ENCODE measurements at places on chromosomes 16 and 17.

DNA sequence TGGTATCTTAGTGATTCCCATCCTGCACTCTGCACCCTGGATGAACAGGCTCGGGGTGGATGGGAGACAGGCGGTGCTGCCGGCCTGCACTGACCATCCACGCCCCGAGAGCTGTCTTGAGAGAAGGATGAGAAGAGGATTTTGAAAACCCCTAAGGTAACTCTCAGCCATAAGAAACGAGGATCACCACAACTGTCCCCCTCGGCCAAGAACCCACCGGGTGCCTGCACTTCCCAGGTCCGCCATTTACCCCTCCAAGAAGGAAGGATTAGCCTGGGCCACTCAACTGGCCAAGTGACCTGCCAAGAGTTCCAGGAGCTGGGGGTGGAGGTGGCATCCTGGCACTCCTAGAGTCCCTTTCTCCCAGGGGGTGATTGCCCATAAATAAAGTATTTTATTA, 302.4 kb upstream of the TNRC6C start:
- DNase-seq = no peak

GRCh38 chr16:4032768-4033167, 83.5 kb downstream of the ADCY9 start:
- DNase-seq = peak; percentile 19

- no peak for DNase-seq
These were observed 205.2 kb downstream of the RAB11FIP4 start for GRCh38 chr17:31596382-31597323.

- peak; percentile 63 for DNase-seq
These were observed 547 bp downstream of the PLCD3 start for GRCh38 chr17:45131616-45132319.

DNA sequence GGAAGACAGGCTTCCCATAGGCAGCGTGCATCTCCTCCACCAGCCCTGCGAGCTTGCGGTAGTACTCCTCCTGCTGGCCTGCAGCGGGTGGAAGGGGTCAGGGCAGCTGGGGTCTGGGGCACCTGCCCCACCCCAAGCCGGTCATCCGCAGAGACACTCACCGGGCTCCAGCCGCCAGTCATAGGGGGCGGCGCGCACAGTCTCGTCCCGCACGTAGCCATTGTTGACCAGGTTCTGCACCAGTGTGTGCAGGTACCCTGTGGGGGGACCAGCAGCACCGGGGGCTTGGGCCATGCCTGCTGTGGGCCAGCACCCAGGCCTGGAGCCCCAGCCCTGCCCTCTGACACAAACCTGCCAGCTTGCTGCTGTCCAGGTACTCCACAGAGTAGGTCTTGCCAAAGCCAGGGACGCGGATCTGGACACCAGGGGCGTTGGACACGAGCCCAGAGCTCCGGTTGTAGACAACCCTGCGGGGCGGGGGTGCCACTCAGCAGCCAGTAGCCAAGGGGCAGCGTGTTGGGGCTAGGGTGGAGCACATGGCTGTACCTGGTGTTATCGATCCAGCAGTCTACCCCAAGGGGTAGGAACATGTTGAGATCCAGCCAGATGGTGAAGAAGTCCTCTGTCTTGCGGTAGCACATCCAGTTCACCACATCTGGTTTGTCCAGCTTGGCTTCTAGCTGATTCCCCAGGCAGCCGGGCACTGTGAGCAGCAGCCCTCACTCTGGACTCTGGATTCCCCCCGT, 1.2 kb downstream of the LCAT start:
- no peak for DNase-seq

DNA sequence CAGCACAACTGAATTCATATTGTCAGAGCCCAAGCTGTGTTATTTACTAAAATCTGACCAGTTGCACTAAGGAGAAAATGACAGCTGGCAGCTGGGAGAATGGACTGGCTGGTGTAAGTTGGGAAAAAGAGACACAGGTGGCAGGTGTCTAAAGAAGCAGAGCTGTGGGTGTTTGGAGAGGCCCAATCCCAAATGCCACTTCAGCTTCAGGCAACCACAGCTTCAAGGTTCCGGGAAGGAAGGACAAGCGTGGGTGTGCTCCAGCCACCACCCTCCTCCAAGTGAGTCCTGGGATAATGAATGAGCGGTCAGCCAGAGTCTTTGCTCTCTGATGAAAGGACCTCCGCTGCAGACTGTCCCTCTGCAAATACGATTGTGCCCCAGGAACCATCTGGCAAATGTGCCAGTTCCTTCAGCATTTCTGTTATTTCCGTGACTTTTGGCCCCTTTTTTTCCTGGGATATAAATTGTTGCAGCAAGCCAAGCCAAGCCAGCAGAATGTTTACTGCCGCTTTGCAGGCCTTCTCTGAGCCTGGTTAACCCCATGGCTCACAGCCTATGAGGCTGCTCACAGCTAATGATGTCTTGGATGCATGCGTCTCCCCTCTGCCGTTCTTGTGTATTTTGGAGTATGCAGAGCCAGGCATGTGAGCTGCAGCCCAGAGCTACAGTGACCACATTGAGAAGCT, 9.5 kb upstream of the RHBDL3 start:
- no peak for DNase-seq

- DNase-seq = peak; percentile 58
These were observed 5.5 kb downstream of the GAST start for GRCh38 chr17:41717408-41718286.

DNA sequence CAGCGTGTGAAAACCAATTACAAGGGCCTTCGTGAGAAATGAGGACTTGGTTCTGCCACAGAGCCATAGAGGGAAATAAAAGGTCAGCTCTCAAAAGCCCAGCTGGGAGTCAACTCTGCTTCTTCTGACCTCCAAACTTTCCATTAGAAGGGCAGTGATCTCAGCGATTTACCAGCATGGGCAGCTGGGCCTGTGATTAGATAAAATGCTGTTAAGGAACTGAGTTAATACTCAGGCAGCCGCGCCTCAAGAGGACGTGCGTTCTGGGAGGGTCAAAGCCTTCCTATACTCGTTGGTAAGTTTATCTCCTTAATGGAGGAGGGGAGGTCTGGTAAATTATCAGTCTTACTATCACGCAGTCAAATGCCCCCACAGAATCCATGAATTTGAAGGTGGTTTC, 480.2 kb upstream of the ERCC4 start:
- no peak for DNase-seq

DNA sequence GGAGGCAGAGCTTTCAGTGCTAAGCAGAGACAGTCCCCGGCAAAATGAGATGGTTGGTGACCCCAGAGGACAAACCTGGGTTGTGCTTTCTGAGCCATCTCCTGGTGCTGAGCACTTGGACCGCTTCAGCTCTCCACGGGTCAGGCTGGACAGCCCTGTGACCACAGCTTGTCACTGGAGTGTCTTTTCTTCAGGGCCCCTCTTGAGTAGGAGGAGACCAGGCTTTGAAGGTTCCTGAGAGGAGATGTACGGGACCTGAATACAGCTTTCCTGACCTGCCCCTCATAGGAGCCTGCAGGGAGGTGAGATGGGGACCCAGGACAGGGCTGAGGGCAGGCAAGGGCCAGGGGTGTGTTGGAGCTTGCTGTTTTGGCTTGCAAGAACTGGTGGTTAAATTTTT, 17.8 kb upstream of the ADGRG1 start:
- DNase-seq = no peak

- no peak for DNase-seq
These were observed 154.4 kb downstream of the ABCA8 start for GRCh38 chr17:68800751-68801150.

DNA sequence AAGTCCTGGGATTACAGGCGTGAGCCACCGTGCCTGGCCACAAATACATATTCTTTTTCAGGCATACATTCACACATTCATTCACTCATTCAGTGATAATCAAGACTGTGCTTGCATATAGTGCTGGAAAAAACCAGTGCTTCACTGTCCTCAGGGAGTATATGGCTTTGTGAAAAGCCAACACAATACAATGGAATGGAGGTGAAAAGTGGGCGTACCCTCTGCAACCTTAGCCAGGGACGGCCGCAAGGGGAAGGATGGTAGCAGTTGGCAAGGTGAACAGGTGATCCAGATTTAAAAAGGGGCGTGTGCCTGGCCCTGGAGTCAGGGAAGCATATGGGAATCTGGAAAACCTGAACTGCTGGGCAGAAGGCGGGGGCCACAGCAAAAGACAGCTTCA, 18.1 kb upstream of the GAN start:
- no peak for DNase-seq

DNA sequence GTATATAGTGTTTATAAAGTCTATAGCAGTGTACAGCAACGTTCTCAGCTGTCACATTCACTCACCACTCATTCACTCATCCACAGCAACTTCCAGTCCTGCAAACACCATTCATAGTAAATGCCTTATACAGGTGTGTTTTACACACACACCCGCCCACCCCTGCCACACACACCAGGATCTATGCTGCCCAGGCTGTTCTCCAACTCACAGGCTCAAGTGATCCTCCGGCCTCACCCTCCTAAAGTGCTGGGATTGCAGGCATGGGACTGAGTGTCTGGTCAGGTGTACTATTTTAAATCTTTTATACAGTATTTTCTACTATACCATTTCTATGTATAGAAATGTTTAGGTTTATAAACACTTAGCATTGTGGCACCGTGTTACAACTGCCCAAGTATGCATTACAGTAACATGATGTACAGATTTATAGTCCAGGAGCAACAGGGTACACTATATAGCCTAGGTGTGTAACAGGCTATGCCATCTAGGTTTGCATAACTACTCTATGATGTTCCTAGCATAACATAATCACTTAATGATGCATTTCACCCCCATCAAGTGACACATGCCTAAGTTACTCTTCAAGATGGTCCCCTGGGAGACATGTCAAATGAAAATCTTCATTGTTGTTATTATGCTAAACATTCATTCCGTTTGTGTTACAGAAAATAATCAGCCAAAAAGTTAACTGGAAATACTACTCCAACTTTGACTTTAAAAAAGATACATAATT, 42.5 kb downstream of the CREBBP start:
- no peak for DNase-seq

- peak; percentile 42 for DNase-seq
These were observed 13.8 kb downstream of the CTRL start for GRCh38 chr16:67917852-67918236.

DNA sequence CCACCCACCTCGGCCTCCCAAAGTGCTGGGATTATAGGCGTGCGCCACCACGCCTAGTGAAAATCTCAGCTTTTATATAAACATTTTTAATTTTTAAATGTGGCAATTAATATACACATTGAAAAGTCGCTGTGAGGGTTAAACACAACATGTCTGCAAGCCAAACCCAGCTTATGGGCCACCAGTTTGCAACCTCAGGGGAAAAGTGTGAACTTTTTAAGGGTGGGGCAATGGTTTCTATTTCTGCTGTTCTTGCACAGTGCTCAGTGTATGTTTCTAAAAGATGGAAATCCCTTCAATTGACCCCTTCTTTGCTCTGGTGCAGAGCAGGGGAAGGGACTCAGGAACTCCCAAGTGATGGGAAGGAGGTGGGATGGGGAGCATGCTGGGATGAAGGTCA, 18.3 kb upstream of the SUPT4H1 start:
- no peak for DNase-seq

All from CD4-positive, alpha-beta T cell treated with Interleukin-6 for 4 hours (primary cell).